Mesenteric fat pad (tissue), 1 donor: ENCODE measurements at places on chromosomes 7 and 10. TPM values are rescaled to one million over a fixed set of nuclear protein-coding genes. Genes with fewer than 3 reads are reported as not detected.

The CALHM3 gene
- total RNA-seq = not detected

The MSS51 gene
- 1.6 TPM for total RNA-seq

The PRPS1L1 gene
- not detected for total RNA-seq

GRCh38 chr10:117162093-117163060 lies 24.3 kb upstream of the VAX1 start:
- DNase-seq = no peak

- no peak for DNase-seq
Measured at GRCh38 chr10:114631090-114631665, 26.9 kb downstream of the ABLIM1 start.

The CFAP58 gene
- 0.64 TPM for total RNA-seq
